ENCODE measurements at places on chromosomes 2 and 18.

GRCh38 chr2:27060323-27060722, 8.9 kb downstream of the AGBL5 start:
- no peak for ATAC-seq

DNA sequence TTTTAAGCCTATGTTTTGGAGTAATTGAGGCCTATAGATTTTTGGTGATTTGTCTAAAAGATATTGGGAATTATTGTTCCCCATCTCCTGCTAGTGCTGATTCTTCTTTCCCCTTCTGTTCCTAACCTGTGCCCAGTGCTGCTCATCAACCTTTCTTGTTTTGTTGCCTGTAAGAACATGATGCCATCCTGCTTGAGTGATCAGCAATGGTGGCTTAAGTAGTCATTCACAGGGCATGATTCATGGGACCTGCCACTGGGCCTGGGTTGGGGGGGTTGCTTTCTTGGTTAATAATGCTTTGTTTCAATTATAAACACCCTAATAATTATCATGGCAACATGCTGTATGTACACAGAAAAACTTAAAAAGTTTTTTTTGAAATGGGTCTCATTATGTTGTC, 562.9 kb upstream of the SETBP1 start:
- no peak for ATAC-seq

DNA sequence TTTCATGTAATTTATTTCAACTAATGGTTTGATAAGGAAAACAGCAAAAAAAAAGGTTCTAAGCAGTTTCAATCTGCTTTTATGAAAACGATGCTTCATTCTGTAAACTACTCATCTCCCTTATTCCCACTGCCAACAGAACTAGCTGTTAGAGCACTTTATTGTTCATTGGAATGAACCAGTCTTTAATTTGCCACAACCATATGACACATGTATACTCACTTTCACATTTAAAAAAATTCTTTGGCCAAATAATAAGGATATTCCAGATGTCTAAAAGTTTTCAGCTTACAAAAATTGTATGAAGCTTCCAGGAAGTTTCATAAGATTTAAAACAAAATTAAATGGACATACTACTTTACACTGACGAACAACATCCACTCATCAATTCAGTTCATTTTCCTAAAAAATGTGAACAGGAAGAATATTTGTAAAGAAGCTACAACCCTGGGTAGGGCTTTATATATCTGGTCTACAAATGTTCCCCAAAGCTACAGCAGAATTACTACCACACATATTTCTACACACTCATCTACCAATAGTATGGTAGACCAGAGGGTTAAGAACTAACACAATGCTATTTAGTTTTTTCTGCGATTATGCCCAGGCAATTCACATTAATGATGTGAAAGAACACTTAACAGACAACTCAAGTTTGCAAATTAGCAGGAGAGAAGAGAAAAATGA, 37.7 kb downstream of the ZNF521 start:
- no peak for ATAC-seq

DNA sequence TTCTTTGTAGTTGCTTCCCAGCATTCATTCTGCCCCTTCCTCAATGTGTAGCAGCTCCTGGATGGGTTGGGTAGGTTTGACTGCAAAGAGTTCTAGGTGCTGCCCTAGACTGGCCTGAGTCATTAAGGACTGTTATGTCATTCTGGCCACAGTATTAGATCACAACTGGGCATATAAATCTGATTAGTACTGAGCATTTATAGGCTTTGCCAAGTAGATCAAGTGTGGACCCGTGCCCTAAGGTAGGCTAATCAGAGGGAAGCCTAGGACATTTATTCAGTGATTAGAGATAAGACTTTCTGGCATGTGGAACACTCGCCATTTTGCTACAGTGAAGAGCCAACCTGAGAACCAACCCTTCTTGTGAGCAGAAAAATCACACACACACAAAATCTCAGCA, 2.7 kb downstream of the KATNAL2 start:
- no peak for ATAC-seq

DNA sequence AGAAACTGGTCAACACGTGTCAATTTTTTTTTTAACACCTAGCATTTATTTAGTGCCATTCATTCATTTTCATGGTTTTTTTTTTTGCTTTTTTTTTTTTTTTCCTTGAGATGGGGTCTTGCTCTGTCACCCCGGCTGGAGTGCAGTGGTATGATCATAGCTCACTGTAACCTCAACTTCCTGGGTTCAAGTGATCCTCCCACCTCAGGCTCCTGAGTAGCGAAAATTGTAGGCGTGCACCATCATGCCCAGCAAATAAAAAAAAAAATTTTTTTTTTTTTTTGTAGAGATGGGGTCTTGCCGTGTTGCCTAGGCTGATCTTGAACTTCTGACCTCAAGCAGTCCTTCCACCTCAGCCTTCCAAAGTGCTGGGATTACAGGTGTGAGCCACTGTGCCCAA, 21.1 kb downstream of the USP14 start:
- no peak for ATAC-seq

- no peak for ATAC-seq
Measured at GRCh38 chr2:34291076-34291475, 692.0 kb upstream of the FAM98A start.

- no peak for ATAC-seq
Measured at GRCh38 chr18:49052891-49053644, 102.3 kb upstream of the SMAD7 start.

GRCh38 chr2:187091664-187092063, 242.7 kb upstream of the ZSWIM2 start:
- no peak for ATAC-seq

- ATAC-seq, result no peak
Measured at GRCh38 chr18:24974431-24974830, 377.5 kb downstream of the ZNF521 start.

GRCh38 chr2:65605743-65606058, 173.3 kb upstream of the SPRED2 start:
- ATAC-seq, result no peak

DNA sequence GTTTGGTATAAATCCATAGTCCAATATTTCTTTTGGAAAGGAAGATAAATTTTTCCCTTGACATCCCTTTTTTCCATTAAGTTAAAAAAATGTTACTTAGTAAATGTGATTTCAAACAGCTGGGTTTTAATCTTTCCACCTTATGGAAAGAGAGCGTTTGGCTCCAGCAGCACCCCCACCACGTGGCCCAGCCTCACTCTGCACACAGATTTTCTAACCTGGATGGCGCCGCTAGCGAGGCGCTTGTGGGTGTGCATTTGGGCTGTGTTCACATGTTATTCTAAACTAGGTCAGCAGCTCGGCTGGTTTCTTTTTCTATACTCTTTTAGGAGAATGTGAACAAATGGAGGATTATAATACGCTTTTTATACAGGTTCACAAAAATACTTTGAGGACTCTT, 218.0 kb downstream of the LDLRAD4 start:
- no peak for ATAC-seq

DNA sequence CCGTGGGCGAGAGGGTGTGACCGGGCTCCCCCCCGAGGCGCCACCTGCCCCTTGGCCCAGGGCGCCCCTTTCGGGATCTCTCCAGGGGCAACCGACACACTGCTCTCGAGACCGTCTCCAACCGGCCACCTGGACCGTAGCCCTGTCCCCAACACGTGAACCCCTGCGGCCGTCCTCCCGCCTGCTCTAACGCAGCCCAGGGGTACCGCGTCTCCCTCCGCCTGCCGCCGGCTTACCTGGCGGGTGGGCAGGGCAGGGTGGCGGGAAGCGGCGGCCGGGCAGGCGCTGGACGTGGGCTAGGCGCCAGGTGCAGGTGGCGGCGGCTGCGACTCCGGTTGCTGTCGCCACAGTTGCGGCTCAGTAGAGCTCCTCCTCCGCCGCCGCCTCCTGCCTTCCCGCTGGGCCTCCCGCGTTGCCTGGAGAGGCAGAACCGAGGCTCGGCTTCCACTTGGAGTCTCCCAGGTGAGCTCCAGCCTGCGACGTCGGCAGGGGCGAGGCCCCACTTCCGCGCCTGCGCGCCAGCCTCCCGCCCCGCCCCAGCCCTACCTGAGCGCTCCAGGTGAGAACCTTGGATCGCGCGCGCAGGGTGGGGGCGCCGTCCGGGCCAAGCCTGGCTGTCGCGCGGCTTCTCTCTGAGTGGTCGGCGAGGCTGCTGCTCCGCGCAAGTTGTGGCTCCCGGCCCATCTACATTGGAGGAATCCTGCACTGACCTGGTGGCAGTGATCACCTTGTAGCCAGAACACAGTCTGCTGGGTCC, at the start of gene GALNT3:
TSS of gene GALNT3 (minus strand) at position 469 of the 757 bp plus-strand sequence. CDS start 23,547 bp downstream, outside the sequence.
- peak; percentile 74 for ATAC-seq

GRCh38 chr2:160132761-160133160, 67.3 kb downstream of the ITGB6 start:
- ATAC-seq, result no peak

DNA sequence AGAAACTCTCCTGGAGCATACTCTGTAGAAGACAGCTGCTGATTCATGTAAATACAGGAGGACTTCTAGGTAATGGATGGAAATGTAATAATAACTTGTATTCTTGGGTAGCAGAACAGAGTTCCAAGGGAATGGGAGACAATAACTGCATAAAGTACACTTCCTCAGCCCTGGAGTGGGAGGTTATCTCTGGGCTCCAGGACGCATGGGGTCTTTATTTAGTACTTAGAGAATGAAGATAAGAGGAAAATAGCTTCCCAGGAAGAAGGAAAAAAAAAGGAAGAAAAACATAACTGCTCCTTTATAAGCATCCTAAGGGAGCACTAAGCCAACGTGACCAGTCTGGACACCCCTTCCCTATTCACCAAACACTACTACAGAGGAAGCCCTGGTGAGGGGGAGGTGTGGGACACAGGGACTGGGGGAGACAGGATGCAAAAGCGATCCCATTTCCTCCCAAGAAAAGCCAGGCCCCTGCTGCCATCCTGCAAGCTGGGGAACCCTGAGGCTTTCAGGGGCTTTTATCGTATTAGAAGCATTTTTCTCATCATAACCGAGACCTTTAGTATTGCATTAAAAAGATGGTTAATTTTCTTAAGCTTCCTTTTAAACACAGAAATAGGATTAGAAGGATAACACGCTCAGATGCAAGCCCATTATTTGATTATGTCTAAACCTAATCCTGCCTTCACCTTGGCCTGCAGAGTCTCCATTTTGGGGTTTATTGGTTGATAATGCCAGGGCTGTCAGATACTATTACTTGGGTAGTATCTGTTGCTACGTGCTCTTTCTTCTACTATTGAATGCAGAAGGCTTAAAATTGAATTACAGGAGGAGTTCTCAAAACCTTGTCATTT, 78.5 kb downstream of the KLF7 start:
- no peak for ATAC-seq

GRCh38 chr2:238970553-238971081, 122.7 kb downstream of the TWIST2 start:
- peak; percentile 73 for ATAC-seq

DNA sequence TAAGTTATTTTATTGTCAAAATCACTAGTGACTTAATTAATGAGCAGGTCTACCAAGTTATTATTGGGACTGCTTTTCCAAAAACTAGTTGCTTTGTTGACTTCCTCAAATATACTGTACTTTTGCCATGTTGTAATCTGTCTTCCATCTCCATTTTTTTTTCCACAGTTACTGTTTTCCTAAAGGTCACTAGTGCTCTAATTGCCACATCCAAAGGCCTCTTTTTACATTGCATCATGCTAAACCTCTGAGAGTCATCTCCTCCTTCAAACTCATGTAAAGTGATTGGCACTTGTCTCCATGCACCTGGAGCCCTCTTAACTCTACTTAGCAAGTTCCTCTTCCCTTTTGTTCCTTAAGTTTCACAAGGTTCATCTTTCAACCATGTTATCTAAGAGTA, 11.8 kb downstream of the PMAIP1 start:
- no peak for ATAC-seq

DNA sequence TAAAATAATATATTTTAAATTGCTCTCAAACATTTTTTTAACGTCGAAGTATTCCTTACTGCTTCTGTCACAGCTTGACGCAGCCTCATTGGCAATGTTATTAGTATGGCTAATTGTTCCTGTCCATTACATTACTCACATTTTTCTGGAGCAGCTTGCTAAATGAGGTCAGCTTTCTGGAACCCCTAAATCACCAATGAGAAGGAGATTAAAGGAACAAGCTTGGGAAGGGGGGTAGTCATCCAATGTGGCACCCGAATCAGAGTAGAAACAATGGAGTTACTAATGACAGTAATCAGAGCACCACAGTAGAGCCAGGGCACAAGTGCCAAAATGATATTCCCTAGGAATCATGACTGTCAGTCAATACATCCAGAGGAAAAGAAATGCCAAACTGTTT, 5.1 kb downstream of the NEUROD1 start:
- ATAC-seq, result no peak
